Mucosa of descending colon (tissue), 3 donors: ENCODE measurements at places on chromosomes 2 and 18.

- no peak for DNase-seq
These were observed 21.4 kb upstream of the RFX8 start for GRCh38 chr2:101496279-101496678.

- DNase-seq = no peak
These were observed 29.3 kb upstream of the PID1 start for GRCh38 chr2:229300371-229300770.

DNA sequence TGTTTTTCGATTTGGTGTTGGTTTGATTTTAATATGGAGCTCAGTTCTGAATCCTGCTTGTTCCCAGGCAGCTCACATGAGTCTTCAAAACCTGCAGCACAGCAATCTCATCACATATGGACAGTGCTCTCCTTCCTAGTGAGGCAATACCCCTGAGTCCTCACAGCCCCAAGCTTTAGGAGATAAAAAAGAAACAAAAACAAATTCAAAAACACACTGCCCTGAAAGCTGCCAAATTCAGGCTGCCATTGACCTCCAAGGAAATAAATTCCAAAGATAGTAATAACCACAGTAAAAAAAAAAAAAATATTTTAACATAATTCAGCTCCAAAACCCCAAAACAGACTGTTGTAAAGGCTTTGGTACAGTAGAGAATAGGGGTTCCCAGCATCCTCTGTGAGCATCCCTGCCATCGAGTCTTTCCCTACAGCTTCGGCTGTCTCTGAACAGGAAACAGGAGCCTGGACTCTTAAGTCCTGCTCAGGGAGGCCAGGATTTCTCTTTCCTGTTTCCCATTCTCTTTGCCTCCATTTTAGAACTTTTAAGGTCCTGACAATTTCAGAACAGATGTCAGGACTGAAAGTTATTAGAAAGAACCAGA is 14.7 kb upstream of the SP3 start:
- no peak for DNase-seq

- no peak for DNase-seq
These were observed 105.5 kb downstream of the BCL2 start for GRCh38 chr18:63213936-63214671.

DNA sequence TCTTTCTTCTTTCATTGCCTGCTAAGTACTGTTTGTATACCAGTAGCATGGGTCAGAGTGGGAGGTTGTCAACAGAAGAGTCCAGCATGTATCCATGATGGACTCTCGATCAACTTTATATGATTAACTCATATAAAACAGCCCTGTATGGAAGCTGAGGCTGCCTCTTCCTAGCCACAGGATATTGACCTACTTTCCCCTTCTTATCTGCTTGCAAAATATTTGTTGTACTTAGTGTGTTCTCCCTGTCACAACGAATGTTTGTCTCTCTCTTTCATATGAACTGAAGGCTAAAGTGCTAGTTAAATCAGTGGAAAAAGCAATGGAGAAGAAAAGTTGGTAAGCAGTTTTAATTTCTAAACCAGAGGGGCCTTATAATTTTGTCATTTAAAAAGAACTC is 17.8 kb downstream of the MYO1B start:
- no peak for DNase-seq

- DNase-seq = no peak
These were observed 258.4 kb downstream of the CD226 start for GRCh38 chr18:69689121-69689759.

DNA sequence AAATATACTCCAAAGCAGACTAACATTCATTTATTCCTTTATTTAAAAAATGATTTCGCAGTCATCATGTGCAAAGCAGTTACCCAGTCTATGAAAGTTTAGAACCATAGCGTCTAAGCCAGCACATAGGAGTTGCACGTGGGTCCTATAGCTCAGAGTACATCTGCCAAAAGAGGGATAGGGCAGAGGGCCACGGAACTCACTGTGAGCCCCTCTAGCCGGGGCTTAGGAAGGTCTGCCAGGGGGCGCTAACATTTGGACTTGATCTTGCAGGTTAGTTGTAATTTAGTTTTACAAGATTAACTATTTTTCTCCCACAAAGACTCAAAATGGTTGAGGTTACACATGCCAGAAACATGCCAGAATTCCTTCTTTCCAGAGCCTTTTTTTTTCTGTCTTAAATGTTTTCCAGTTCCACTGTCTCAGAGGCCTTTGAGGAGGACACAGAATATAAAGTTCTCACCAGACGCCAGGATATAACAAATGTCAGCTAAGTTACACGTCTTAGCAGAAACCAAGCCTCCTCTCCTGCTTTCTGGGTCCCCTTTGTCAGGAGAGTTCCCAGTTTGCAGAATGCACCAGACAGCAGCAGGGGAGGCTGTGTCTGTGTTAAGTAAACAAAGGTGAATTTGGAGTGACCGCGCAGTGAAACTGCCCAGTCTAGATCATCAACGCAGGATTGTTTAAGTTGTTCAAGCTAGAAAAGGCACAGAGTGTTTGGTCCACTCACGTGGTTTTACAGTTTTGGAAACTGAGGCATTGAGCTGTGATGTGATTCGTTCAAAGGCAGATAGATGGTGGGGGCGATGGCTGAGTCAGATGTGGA is 292.0 kb downstream of the PRKCE start:
- DNase-seq = no peak

DNA sequence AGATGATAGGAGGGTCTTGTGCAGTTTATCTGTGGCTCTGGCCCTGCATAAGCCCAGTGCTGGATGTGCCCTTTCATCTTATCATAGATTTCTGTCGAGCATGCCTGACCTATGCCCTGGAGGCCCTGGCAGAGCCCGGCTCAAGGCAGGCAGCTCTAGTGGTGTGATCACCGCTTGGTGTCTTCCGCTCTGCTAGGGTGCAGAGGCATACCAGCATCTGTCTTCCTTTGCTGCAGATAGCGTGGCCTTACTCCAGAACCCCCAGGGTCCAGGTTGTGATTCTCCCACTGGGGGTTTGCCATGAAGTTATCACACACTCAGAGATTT is 13.7 kb upstream of the TRAF3IP1 start:
- DNase-seq = no peak

DNA sequence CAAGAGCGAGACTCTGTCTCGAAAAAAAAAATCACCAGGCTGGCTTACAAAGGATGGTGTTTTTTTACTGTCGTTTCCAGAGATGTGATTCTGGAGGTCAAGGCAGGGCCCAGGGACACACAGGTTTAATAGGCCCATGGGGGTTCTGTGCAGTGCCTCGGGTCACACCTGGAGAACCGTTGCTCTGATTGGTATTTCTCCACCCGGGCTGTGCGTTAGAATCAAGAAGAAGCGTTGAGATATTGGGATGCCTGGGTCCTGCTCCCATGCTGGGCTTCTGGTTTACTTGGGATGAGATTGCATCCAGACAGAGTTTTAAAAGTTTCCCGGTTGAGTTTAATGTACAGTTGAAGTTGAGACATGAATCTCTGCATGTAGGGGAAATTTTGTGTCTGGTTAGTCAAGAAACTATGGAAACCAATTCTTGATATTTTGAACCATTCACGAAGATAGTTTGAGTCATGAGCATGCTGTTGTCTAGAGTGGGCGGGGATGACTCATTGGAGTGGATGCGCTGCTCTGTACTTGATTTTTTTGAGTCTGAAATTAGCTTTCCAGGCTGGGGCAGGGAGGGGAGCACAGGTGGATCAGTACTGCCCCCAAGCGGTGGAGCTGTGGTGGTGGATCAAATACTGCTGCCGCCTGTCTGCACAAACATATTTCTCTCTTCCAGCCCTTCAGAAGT is 50.1 kb downstream of the GREB1 start:
- DNase-seq = no peak
